ENCODE measurements at places on chromosomes 7 and 10.

DNA sequence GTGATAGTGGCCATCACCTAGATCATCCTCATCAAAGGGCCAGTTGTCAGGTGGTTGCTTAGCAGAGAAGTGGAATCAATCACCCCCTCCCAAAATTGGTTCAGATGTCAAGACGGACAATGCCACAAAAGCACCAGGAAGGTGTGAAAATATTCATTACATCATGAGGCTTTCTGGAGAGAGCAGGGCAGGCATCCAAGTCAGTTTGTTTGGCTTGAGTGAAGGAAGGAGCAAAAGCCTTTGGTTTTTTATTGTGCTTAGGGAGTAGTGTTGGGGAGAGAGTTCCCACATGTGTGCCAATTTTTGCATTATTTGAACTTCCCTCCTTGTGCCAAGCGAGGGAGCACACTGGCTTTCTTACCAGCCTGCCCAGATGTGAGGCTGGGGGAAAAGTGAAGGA is 1082.9 kb downstream of the LRMDA start:
- DNase-seq = no peak

DNA sequence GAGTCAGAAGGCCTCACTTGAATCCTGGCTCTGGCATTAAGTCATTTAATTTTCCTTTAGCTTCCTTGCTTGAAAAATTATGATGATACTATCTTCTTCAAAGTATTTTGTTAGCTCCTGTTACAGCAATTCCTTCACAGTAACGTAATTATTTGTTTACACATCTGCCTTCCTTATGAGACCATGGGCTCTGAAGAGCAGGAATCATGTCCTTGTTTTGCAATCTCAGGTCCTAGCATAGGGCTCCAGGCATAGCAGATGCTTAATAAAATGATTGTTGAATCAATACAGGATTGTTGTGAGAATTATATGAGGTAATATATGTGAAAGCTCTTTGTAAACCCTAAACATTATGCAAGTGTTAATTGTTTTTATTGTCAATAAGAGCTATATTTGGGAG is 25.5 kb downstream of the KLHDC10 start:
- DNase-seq = peak; percentile 12

GRCh38 chr10:43078986-43079273 is 2.1 kb downstream of the RET start:
- peak; percentile 48 for DNase-seq

- no peak for DNase-seq
Observed at GRCh38 chr10:60312818-60313588, 76.7 kb downstream of the ANK3 start.

DNA sequence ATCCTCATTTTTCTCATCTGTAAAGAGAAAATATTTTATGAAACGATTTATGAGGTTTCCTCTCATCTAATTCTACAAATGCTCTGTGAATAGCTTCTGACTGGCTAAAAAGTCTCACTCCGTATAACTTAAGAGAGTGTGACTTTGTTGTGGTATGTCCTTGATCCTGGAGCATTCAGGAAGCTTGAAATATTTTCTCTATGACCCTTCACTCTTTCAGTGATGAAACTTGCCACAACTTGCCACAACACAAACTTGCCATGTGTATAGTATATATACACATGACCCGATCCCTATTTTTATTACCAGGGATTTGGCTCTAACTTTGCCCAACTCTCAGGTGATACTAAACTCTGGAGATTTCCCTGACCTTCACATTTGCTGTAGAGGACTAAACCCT is 74.1 kb downstream of the TES start:
- DNase-seq = no peak

- no peak for DNase-seq
Observed at GRCh38 chr7:121116396-121116795, 127.9 kb downstream of the CPED1 start.

DNA sequence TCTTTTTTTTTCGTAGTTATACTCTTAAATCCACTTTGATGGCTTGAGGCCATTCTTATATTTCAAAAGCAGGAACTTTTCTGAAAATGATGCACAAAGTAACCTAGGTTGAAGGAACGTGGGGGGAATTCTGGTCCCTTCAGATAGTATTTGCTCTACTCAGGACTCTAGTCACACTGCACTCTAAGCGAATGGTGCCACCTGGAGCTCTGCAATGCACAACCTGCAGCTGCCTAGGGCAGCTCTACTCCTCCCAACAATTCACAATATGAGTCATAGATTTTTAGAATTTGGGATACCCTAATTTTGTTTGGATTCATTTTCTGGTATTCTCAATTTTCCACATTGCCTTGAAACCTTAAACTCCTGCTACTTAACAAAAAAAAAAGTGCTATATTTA is 17.3 kb downstream of the SYPL1 start:
- DNase-seq = no peak

GRCh38 chr7:32045228-32045627 is 25.0 kb downstream of the PDE1C start:
- no peak for DNase-seq

- no peak for DNase-seq
Observed at GRCh38 chr10:48770561-48771089, 86.0 kb downstream of the WDFY4 start.

GRCh38 chr10:112471878-112472487 is 25.0 kb downstream of the VTI1A start:
- DNase-seq = peak; percentile 72

GRCh38 chr10:124153023-124153826 is 59.8 kb upstream of the CHST15 start:
- DNase-seq = peak; percentile 95

DNA sequence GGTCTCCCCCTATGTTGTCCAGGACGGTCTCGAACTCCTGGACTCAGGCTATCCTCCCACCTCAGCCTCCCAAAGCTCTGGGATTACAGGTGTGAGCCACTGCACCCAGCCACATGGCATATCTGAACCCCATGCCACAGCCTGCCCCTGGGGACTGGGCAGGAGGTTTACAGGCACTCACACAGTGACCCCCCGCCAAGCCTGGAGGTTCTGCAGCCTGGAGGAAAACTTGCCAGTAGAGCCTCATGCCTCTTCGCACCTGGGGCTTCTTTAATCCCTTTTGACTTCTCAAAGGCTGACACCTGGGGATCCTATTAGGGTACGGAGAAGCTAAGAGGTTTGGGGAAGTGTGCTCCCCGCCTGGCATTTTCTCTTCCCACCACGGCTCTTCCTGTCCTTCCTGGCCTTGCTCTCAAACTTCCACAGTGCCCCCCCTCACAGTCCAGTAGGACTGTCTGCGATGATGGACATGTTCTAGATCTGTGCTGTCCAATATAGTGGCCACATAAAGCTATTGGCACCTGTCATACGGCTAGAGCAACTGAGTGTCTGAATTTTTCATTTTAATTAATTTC is 11.4 kb upstream of the KCP start:
- no peak for DNase-seq

GRCh38 chr10:70939441-70940003 is 51.2 kb upstream of the PCBD1 start:
- no peak for DNase-seq

DNA sequence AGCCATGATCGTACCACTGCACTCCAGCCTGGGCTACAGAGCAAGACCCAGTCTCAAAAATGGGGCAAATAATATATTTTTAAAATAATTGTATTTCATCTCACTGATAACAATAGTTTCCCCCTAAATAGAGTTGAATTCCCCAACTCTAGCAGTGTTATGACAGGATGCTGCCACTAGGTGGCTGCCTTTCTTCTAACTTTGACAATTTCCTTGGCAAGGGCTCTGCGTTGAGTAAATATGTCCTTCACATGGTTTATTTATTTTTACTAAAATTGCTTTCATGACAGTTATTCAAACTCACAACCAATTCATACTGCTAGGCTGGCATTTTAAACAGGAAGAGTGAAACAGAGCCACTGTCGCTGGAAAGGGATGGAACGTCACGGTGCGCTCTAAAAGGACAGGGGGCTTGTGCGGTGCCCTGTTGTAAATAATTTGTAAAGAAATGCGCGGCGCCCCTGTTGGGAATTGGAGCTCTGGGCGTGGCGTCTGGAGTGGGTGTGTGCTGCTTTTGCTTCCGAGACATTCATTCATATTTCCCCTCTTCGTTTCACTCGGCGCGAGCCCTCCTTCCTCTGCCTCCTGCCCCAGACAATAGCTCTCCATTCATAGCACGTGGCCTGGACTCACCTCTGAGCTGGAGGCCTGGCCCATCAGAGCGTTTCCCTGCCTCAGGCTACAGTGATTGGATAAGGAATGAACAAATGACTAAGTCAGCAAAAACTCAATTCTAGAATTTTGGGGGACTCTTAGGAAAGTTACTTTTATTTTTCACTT is 20.5 kb upstream of the PITRM1 start:
- DNase-seq = peak; percentile 78

DNA sequence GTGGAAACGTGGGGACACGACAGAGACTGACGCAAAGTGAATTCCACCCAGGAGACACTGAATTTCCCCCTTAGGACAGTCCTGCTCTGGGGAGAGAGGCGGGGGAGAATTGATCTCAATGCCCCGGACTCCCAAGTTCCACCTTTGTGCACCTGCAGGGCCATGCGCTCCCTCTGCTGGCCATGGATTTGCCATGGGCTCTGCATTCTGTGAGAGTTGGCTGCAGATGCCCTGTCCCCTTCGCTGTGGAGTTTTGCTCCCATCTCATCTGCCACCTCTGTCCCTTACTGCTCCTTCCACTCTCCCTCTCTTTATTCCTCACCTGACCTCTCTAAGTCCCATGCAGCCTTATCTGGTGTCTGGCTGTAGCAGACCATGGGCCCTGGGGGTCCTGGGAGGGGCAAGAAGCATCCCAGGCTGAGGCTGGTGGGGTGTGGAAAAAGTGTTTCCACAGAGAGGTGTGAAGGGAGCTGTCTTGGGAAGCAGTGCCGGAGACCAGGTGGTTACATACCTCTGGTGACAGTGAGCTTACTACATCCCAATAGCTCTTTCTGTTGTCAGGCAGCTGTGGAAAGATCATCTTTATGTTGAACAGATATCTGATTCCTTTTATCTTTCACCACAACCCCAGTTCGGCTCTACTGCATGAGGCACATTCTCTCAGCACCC is 14.3 kb downstream of the GHRHR start:
- DNase-seq = peak; percentile 26

- DNase-seq = no peak
Observed at GRCh38 chr10:112775381-112775780, 174.7 kb upstream of the TCF7L2 start.

DNA sequence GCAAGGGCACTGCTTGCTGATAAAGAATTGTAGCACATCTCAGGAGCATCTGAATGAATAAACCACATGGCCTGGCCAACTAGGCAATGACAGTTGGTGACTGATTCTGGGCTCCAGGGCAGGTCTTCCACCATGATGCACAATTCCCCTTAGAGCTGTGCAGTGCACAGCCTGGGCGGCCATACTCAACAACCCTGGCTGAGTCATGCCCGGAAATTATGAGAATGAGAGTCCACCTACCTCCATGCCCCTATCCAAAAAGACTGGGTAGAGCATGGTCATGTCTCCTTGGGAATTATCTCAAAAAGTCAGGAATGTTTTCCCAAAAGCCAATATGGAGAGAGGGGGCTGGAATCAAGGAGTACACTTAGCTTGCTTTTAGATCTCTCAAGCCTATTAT is 425.6 kb downstream of the PLXNA4 start:
- no peak for DNase-seq

GRCh38 chr7:96287132-96287531 is 34.8 kb downstream of the SLC25A13 start:
- no peak for DNase-seq

- no peak for DNase-seq
Observed at GRCh38 chr10:70669732-70670317, 2.5 kb upstream of the ADAMTS14 start.

DNA sequence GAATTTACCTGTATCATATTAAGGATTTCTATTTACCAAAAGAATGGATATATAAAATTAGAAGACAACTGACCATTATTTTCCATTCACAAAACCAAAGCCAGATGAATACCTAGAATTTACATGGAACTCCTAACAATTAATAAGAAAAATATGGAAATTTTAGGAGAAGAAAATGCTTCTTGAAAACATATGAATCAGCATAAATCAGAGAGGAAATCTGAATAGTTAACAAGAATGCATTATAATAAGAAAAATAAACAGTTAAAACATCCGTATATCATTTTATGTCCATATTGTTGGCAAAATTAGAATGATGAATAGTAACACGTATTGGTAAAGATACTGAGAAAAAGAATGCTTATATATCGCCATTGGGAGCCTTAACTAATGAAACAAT is 505.5 kb downstream of the NEBL start:
- no peak for DNase-seq

DNA sequence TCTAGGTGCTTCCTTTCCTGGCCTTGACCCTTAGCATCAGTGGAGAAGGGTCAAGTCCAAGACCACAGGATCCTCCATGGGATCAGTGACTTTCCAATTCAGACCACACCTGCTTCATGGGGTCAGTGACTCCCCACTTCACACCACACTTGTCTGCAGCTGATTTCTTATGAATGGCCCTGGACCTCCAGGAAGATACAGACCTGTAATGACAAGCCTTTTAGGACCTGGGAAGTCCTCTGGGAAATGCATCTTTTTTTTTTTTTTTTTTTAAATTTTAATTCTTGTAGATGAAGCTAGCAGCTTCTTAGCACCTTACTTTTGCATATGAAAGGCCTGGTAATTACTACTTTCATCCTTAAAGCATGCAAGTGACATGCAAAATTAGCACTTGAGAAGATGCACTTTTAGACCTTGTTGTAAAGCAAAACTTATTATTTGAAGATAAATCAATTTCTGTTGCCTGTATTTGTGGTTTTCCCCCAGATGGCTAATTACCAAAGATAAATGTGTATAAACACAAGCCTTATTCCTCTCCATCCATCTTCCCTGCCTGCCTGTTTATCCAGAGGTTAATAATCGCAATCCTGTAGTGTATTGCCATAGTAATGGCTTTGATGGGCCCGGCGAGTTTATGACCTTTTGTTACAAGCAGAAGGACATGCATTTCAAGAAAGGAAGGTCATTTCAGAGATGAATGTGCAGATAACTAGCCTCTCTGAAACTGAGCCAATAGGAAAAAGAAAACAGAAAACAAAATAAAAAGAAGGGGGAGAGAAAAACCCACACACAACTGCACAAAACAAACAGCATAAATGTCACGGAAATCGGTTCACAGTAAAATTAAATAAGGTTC is 1018.7 kb downstream of the TYW1 start:
- no peak for DNase-seq

- DNase-seq = no peak
Observed at GRCh38 chr7:14487701-14488395, 414.7 kb downstream of the DGKB start.

DNA sequence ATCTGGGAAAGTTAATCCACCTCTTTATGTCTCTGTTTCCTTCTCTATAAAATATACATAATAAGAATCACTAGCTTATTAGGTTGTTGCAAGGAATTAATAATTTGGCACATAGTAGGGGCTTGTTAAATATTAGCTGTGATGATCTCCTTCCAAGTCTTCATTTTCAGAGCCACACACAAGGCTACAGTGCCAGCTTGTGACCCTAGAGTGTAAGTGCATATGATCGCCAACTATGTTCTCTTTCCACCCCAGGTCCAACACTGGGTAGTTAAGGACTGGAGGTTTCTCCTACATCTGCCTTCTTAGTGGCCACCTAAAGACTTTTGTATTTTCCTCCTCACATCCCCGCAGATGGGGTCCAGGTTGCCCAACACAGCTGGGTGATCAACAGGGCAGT is 17.9 kb upstream of the ACSM6 start:
- DNase-seq = no peak
